ENCODE measurements at places on chromosomes 12 and 14.

DNA sequence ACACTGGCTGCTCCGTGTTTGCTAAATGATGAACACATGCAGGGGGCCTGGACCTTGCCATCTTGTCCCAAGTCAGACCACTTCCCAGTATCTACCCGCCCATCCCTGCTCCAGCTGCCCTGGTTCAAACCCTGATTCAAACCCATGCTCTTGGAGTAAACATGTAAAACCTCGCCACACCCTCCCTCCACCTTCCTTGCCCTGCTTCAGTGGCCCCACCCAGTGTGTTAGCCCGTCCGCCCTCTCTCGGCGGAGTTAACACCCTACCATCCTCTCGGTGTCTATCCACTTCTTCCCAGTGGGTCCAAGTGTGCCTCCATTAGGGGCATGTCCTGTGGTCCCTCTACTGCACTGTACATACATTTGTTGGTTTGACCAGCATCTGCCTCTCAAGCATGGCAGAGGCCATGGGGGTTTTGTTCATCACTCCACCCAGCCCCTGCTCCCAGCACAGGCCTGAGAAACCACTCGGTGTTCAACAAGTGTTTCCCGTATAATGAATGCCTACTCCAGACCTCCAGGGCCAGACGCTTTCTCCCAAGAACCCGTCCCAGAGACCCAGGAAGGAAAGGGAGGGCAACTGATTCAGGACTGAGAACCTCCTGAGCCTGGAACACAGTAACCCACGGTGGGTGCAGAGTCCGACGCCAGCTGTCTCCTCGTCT lies 37.1 kb downstream of the P2RX4 start:
- no peak for DNase-seq

- DNase-seq = no peak
Measured at GRCh38 chr12:106214571-106214970, 33.2 kb downstream of the CKAP4 start.

GRCh38 chr12:75545636-75546035 lies 34.2 kb upstream of the KRR1 start:
- no peak for DNase-seq

GRCh38 chr12:6345319-6346091 lies 3.6 kb upstream of the TNFRSF1A start:
- no peak for DNase-seq

DNA sequence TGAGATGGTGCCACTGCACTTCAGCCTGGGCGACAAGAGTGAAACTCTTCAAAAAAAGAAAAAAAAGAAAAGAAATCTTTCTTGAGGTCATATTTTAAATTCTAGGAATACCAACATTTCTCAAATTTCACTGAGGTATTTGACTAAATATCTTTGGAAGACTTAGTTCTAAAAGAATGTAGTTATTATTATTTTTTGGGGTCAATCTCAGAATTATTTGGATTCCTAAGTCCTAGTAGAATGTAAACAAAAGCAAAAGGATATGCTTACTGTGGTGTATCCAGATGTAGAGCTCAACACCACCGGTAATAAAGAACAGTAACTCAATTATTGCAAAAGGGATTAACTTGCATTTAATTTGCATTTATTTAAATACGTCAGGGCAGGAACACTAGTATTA lies 25.0 kb downstream of the PRICKLE1 start:
- DNase-seq = no peak

DNA sequence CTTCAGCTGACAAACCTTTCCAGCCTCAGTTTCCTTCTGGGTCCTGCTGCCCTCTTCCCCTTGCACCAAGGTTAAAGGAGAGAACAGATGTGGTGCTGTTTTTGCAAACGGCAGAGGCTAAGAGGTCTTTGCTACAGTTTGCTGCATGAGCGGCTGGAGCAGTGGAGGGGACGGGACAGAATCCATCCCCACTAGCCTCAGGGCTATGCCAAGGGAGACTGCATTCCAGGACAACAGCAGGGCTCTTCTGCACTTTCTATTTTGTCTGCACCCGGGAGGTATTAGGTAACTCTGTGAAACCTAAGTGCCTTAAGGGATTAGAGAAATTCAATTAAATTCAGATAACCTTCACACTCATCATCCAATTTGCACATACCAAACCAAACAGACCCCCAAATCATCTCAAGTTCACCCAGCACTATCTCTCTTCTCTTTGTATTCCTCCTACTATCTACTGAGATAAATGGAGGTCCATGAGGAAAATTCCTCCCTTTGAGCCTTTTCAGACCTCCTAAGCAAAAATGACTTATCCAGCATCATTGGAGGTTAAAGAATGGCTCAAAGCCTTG lies 103.8 kb upstream of the VRK1 start:
- no peak for DNase-seq

- DNase-seq = no peak
Measured at GRCh38 chr14:104163541-104163940, 25.2 kb downstream of the KIF26A start.

GRCh38 chr14:68233101-68233784 lies 413.7 kb downstream of the RAD51B start:
- DNase-seq = no peak

DNA sequence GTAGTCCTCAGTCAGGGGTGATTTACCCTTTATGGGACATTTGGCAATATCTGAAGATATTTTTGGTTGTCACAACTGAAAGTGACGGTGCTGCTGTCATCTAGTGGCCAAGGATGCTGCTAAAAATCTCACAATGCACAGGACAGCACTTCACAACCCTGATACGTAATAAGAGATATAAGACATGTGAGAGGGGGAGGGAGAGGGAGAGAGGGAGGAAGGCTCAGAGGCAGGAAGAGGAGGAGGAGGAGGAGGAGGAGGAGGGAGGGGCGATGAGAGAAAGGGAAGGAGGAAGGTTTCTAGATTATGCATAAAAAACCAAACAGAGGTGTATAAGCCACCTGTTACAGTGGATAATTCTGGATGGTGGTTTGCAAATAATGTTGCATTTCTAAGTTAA lies 14.3 kb downstream of the MYL2 start:
- no peak for DNase-seq

GRCh38 chr12:75760573-75761294 lies 249.3 kb upstream of the KRR1 start:
- DNase-seq = no peak

GRCh38 chr14:99792210-99792535 lies 1.0 kb upstream of the EML1 start:
- DNase-seq = no peak

- no peak for DNase-seq
Measured at GRCh38 chr12:57842342-57843294, 3.9 kb downstream of the CTDSP2 start.

- no peak for DNase-seq
Measured at GRCh38 chr12:44246482-44247105, 410.7 kb downstream of the TMEM117 start.

DNA sequence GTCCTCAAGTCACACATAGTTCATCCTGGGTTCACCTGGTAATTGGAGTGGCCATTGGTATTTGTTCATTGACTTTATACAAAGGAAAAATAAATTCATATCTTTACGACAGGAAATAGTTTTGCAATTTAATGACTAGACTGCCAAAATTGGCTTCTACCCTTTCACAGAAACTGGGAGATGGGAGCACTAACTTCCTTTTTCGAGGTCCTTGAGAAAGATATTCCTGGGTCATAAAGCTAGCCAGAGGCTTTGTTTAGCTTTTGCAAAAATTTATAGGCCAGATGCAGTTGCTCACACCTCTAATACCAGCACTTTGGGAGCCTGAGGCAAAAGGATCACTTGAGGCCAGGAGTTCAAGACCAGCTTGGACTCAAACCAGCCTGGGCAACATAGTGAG lies 10.2 kb upstream of the OR11G2 start:
- DNase-seq = no peak

- peak; percentile 28 for DNase-seq
Measured at GRCh38 chr12:118164798-118165486, 29.0 kb downstream of the PEBP1 start.

- no peak for DNase-seq
Measured at GRCh38 chr14:69594846-69595245, 16.6 kb upstream of the SUSD6 start.

GRCh38 chr12:107491856-107492255 lies 193.7 kb upstream of the PWP1 start:
- no peak for DNase-seq

DNA sequence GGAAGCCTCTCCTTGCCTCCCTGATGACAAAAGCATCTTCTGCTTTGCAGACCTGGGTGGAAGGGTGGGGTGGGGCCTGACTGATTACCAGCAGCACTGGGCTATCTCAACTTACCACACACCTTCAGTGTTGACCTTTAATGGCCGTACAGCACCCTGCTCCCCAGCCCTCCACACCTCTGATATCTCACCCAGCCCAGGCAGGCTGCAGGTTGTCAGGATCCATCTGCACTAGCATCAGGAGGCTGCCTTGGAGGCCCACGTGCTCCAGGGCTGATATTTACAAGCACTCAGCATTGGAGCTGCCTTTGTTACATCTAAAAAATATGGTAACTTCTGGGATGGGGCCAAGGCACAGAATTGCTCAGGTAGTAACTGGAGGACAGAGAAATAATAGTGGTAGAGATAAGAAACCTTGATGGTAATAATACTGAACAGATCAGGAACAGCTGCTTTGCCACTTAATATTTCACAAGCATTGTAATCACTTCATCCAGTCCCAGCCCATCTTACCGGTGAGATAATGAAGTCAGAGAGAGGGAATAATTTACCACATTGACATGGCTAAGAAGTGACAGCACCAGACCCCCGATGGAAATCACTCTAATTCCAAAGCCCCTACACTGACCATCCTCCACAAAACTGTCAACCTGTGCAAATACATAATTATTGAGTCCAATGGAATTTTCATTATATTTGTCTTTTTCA lies 125.2 kb upstream of the RFLNA start:
- peak; percentile 5 for DNase-seq

DNA sequence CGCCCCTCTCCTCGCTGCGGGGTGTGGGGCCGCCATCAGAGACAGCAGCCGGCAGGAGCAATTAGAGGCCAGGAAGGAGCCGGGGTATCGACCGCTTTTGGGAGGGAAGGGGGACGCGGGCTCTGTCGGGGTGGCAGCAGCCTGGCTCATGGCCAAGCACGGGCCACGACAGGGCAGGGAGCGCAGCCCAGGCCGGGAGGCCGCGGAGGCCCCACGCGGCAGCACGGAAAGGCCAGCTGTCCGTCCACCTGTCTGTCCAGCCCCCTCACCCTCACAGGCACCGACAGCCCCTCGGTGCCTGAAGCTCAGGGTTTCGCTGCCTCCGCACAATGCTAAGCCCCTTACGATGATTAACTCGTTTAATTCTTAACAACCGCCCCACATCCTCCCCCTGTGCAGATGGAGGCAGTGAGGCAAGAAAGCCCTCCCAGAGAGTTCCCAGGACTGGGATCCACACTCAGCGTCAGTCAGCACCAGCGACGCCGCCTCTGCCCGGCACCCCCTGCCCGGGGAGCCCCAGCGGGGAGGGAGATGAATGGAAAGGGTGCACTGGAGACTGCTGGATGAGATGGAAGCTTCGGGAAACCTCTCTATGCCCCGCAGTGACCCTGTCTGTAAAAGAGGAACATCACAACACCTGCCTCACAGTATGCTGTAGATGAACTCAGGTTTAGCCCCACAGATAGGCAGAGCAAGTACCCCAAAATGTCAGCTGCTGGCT lies 23.7 kb downstream of the NCOR2 start:
- DNase-seq = peak; percentile 66

- no peak for DNase-seq
Measured at GRCh38 chr12:58765653-58766512, 154.4 kb downstream of the LRIG3 start.

DNA sequence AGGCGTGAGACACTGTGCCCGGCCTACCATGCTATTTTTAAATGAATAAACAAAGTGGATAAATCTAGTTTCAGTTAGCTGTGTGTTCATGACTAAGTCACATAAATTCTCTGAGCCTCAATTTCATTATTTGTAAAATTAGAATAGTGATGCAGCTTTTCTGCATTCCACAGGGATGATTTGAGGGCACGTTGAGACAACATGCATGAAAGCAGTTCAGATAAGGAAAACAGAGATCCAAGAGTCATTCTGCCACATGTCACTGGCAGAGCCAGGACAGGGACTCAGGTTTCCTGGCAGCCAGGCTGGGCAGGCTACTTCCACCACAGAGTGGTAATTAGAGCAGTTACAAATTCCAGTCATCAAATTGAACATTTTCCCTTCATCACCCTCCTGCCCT lies 2.9 kb upstream of the PPP4R4 start:
- no peak for DNase-seq

DNA sequence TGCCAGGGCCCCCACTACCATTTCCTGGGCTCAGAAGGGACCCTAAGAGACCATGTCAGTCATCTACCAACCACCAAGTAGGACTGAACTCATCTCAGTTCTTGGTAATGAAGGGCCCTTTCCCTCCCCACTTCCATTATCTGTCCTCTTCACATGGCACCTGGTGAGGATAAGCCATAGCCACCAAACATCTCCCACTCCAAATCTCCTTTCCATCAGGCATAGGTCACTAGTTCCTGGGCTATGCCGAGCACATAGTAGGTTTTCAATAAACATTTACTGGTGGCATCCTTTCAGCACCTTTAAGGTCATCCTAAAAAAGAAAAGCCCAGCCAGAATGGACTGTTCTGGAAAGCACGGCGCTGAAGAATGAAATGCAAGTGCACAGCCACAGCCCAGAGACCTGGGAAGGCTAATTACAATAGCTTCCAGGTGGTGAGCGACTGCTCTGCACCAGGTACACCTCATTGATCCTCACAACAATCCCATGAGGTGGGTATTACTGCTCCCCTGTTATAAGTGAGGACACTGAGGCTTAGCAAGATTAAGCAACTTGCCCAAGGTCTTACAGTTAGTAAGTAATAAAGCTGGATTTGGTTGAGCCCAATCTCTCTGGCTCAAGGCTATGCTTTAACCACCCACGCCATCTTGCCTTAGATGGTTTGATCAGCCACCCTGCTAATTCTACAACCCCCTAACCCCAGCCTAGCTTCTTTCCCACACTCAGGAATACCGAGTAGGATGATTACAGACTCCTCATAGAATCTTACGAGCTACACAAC lies 4.6 kb downstream of the SMUG1 start:
- DNase-seq = no peak

- peak; percentile 19 for DNase-seq
Measured at GRCh38 chr12:121712190-121712460, 427 bp upstream of the TMEM120B start.

GRCh38 chr12:29033519-29033918 lies 115.6 kb upstream of the FAR2 start:
- no peak for DNase-seq

- peak; percentile 86 for DNase-seq
Measured at GRCh38 chr12:64733857-64734256, 25.3 kb downstream of the GNS start.

GRCh38 chr12:110718222-110718908 lies 24.3 kb downstream of the PPP1CC start:
- DNase-seq = no peak

DNA sequence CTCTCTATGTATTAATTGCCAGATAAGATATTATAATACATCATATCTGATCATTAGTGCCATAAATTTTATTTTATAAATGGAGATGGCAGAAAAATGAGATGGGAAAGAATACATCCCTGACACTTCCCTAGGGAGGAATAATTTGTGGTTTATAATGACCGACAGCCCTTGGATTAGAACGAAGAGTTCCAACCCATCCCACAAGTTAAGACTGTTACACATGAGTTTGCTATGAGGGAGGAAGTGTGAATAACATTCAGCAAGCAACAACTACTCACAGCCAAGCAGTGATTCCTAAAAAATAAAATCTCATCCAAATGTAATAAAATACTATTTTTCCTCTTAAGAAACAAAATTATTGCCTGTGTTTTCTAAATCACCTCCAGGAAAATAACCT lies 299.0 kb downstream of the CCDC91 start:
- no peak for DNase-seq
